ENCODE measurements at places on chromosomes 2 and 18.

- no peak for DNase-seq
Observed at GRCh38 chr2:177541258-177541991, 148.9 kb downstream of the AGPS start.

- no peak for DNase-seq
Observed at GRCh38 chr2:213411582-213412289, 127.5 kb downstream of the SPAG16 start.

DNA sequence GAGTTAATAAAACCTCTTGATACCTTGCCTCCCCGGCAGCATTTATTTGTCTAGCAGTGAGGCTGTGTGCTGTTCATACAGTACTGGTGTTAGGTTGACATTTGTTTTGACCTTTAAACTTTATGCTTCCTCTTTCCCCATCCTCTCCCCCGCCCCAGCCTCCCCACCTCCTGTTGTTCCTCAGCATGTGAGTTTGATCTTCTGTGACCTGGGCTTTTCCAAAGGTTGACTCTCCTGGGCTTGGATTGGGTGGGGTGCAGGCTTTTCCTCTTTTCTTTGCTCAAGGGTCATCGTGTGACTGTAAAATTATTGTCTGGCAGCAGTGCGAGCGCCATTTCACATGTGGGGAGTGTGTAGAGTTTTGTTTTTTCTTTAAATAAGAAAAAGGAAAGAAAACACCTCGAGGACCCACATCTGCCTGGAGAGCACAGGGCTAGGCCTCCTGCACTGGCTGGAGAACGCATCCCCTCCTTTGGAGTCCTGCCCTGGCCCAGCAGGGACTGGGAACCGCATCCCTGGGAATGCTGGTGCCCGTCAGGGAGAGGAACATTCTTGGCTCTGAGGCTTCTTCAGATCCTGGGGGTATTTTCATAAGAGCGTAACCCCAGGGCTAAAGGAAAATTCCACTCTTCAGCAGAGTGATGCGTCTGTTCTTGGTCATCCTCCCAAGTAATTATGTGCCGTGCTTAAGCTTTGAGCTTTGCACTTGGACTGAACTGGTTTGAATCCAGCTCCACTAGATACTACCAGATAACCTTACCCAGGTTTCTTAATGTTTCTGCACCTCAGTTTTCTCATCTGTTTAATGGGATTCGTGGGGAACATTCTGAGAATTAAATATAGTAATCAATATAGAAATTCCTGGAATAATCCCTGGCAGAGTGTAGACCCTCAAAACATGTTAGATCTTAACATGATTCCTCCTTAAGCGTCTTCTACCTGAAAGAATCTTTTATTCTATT, 91.5 kb downstream of the SETBP1 start:
- DNase-seq: no peak

DNA sequence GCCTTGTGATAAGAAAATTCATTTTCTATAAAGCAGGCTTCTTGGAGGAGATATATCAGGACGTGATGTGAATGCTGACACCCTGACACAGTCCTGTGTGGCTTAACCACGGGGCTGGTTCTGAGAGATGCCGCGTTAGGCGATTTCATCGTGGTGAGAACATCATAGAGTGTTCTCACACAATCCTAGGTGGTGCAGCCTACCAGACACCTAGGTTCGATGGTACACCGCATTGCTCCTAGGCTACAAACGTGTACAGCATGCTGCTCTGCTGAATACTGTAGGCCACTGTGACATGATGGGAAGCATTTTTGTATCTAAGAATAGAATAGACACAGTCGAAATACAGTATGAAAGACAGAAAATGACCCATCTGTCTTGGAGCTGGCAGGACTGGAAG, 82.5 kb downstream of the TNFRSF11A start:
- DNase-seq: no peak

- no peak for DNase-seq
Observed at GRCh38 chr2:33602201-33602830, 3.2 kb upstream of the FAM98A start.

DNA sequence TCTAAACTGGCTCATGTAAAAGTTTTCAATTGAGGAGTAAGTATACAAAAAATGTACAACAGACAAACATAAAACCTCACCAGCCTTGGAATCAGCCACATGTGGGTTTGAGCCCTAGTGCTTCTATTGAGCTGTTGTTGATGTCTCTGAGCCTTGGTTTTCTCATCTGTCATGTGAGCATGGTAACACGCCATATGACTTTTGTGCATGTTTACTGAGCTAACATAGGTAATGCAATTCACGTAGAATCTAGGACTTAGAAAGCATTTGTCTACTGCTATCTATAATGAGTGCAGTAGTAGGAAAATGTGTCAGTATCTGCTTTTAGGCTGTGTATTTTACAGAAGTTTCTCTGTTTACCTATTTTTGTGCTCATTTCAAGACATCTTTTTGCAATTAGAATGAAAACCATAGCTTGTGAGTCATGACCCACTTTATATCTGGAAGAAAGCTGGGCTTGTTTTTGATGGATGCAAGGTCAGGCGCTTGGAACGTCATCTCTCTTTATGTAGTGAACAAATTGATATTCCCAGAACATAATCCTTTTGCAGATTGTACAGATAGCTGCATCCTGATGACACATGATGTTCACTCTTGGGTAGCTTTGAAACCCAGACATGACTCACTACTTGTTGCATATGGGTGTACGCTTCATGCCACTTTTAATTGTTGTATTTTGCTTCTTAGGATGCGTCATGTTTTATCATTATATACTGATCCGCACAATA, 94.3 kb downstream of the RNF144A start:
- DNase-seq: no peak

DNA sequence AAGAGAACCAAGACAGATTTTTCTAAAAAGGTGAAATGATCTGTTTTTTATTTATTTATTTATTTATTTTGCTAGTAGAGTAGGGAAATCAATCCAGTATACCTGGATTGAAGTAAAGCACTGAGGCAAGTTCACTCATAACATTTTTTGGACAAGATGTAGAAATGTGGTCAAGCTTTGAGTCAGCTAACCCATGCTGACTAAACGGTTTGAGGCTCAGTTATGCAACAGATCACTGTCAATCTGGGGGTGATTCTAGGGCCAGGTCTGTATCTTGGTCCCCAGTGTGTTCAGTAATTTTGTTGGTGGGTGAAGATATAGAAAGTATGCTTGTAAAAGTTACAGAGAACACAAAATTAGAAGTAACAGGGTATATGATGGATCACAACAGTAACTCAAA, 60.2 kb downstream of the RMDN2 start:
- DNase-seq: no peak

DNA sequence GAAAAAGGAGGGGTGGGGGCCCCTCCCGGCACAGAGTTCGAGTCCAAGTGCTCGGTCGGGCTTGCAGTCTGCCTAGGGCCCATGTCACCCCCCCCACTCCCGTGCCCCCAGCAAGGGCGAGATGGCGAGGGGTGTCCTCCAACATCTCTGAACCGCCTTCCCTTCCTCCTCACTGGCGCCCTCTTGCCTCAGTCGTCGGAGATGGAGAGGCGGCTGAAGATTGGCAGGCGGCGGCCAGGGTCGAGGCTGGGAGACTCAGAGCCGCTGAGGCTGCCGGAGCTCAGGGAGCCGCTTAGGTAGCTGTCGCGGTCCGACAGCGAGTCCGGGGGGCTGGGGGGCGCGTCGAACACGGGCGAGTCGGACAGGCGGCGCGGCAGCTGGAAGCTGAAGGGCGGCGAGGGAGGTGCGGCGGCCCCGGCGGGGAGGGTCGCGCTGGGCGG, 2.3 kb downstream of the ZFP36L2 start:
- DNase-seq: no peak

All from left renal cortex interstitium (tissue), 4 donors.